A549 treated with DMSO at 1 μM for 4 hours (cell line): ENCODE measurements at places on chromosomes 1 and 21. TPM values are rescaled to one million over a fixed set of nuclear protein-coding genes. Genes with fewer than 3 reads are reported as not detected.

The OR2T3 gene
- total RNA-seq, result not detected in 5 replicates

The TRNP1 gene
- 122 to 199 TPM (median 187 TPM) in 5 replicates for total RNA-seq

The COL24A1 gene
- total RNA-seq, result 0.01 to 0.03 TPM (median 0.03 TPM) in 3 of 5 replicates, not detected in the others

The CNIH4 gene
- total RNA-seq, result 88.3 to 106 TPM (median 101 TPM) in 5 replicates

The SNX7 gene
- 20.9 to 37.6 TPM (median 24.5 TPM) in 5 replicates for total RNA-seq

The HSD3B2 gene
- total RNA-seq, result not detected in 5 replicates

The S100A2 gene
- total RNA-seq, result 16.8 to 29.9 TPM (median 23.4 TPM) in 5 replicates
